ENCODE measurements at places on chromosomes 4 and X.
A peak's percentile ranks its signal among the peaks of the same experiment; 100 is the strongest.

- no peak for DNase-seq
Observed at GRCh38 chr4:174713181-174713580, 115.9 kb downstream of the GLRA3 start.

- DNase-seq: no peak
Observed at GRCh38 chr4:38979511-38980230, 52.5 kb downstream of the TMEM156 start.

- no peak for DNase-seq
Observed at GRCh38 chrX:153608806-153609205, 9.9 kb upstream of the CCNQ start.

GRCh38 chr4:166257276-166257675, 384.2 kb downstream of the TLL1 start:
- DNase-seq: no peak

GRCh38 chr4:108008721-108009120, 19.0 kb downstream of the HADH start:
- no peak for DNase-seq

GRCh38 chrX:56503941-56504673, 59.3 kb upstream of the UBQLN2 start:
- no peak for DNase-seq

DNA sequence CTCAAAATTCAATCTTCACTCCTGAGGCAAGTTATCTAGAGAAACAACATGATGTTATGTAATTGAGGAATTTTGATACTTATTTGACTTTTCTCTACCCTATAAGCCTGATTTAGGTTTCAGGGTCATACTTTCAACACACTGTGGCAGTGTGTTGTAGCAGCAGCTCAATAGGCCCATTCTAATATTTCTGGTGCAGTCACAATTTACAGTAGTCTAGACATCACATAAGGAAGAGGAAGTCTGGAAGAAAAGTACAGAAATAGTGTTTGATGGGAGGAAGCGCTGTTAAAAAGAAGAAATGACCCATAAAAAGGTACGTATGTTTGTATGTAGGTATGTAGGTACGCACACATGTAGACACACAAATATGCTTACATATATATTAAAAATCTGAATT, 194.3 kb downstream of the ARHGAP24 start:
- no peak for DNase-seq

DNA sequence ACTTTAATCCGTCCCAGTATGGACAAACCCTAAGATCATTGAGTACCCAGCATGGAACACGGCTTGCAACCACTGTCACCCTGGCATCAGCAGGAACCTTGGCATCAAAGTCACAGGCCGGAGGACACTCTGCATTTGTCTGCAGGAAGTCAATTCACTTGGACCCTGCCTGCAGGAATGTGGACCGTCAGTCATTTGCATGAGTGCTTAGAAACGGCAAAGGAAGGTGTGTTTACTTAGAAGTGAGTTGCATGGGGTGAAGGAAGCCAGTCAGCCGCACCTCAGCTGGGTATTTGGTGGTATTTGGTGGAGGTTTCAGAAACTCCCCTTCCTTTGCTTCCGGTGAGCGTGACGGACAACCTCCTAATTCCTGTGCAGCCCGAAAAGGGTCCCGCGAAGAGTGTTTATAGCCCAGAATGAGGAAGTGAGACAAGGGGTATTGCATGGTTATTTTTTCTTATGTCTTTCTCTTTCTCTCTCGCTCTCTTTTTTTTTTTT, 15.5 kb downstream of the P2RY8 start:
- DNase-seq: peak; percentile 33

DNA sequence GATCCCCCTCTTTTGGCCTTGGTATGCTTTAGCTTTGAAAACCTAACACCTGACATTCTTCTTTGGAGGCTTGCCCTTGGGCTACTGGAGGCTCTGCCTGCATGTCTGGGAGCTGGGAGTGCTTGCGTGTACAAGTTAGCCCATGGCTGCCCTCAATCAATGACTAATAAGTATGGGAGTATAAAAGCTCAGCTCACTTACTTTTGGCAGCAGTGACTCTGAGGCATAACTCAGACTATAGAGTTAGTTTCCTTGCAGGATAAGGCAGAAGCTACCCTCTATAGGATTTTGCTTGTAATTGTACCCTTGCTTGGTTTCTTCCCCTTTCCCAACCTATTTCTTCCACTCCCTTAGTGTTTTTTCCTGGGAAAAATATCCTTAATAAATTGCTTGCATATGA, 247.9 kb downstream of the PPP1R2C start:
- DNase-seq: no peak

DNA sequence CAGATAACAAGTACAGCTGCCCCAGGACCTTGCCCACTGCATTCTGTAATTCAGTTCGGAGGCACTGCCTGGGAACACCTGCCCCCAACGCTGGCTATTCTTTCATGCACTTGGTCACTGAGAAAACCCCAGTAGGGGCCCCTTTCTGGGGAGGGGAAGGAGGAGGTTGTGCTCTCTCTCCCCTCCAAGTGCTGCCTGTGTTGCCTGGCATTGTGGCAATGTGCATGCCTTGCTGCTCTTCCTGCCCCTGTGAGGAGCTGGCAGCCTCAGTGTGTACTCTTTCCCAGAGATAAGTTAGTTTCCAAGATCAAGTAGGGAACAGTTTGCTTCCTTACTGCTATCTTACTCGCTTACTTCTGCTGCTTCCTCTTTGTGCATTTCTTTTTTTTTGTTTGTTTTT, 90.8 kb downstream of the AASDH start:
- no peak for DNase-seq

DNA sequence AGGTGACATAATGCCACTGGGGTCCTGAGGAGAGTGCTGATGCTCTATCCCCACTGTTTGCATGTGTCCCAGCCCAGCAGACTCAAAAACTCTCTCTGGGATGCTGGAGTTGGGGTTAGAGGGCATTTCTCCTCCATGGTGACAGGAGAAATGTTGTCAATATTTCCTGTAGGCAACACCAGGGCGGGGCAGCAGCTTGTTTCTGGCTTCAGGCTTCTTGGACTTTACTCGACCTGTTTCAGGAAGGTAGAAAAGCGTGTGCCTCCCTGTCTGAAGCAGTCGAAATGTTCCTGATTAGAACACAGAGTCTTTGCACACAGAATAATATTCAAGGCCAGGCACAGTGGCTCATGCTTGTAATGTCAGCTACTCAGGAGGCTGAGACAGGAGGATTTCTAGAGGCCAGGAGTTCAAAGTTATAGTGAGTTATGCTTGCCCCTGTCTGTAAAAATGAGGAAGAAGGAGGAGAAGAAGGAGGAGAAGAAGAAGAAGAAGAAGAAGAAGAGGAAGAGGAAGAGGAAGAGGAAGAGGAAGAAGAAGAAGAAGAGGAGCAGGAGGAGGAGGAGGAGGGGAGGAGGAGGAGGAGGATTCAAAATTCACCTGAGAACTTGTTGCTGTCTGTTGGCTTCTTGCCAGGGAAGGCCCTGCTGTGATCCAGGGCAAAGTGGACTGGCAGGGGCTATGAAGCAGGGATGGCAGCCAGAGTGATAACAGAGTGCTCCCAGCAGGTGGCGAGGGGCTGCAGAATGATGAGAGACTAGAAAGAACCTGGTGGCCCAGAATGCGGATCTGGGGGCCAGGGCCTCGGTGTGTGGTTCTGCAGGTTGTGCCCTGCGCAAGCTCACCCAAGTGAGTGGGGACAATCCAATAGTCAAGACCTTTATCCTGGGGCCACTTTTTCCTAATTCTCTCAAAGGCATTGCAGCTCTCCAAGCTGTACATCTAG, 82.9 kb downstream of the RTL5 start:
- DNase-seq: no peak

Data from activated CD4-positive, alpha-beta T cell treated with anti-CD3 and anti-CD28 coated beads for 24 hours (primary cell).